ENCODE measurements at places on chromosomes 1 and 21.

DNA sequence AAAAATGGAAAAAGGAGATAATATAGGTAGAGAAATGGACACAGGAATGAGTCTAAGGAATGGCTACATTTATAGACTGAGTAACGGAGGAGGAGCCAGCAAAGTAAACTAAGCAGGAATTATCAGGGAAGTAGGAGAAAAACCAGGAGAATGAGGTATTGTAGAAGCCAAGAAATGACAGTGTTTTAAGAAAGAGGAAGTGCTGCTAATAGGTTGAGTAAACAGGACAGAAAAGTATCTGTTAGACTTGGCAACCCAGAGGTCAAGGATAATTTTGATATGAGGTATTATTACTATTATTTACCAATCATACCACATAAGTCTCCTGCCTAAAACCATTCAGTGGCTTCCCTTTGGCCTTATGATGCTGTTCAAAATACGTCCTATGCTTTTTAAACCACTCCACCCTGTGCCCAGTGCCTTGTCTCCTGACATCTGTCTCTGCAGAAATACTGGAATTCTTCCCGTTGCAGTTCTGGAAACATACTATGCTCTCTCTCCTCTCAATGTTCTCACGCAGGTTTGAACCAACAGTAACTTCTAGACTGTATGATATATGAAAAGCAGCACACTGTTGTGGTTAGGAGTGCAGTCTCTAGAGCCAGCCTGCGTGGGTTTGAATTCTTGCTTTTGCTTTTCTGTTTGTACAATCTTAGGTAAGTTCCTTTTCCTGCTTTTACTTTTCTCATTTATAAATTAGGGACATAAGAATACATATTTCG lies 24.6 kb upstream of the NEK7 start:
- DNase-seq: no peak

GRCh38 chr1:245306628-245307410 lies 152.0 kb downstream of the KIF26B start:
- no peak for DNase-seq

- no peak for DNase-seq
These were observed 5.2 kb downstream of the ZDHHC18 start for GRCh38 chr1:26831546-26832248.

GRCh38 chr1:84644472-84644871 lies 45.8 kb downstream of the SSX2IP start:
- DNase-seq: no peak

- no peak for DNase-seq
These were observed 36.5 kb upstream of the KIF21B start for GRCh38 chr1:201059871-201060555.

DNA sequence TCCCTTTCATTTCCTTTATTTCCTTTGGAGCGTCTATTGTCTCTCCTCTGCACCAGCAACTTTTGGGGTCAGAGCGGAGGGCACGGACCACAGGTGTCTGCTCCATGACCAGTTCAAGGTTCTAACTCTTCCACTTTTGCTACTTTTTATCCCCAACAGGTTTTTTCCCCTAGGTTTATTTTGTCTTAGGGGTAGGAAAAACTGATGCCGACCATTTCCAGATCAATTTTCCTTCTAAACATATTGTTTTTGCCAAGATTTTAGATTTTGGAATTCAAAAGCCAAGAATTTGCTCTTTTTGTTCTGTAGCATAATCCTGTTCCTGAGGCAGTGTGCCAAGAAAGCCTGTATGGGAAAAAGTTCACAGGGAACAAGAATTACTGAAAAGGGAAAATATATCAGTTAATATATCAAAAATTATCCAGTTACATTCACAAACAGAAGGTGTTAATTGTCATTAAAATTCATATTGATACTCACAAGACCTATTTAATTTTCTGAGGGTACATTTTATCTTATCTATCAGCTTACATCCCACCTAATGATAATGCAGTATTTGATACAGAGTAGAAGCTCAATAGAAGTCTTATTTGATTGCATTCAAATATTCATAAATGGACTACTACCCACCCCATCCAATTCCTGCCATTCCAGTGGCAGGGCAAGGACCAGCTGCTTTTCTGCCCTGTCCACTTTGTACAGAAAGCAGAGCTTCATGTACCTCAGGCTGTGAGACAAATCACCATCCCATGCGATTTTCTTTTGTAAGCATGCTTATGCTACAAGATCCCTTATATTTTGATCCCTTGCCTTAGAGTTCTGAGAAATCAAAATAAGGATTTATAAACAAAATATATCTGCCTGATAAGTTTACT lies 31.2 kb downstream of the TSEN15 start:
- DNase-seq: no peak

GRCh38 chr1:173139706-173140105 lies 67.4 kb downstream of the TNFSF4 start:
- DNase-seq: no peak

DNA sequence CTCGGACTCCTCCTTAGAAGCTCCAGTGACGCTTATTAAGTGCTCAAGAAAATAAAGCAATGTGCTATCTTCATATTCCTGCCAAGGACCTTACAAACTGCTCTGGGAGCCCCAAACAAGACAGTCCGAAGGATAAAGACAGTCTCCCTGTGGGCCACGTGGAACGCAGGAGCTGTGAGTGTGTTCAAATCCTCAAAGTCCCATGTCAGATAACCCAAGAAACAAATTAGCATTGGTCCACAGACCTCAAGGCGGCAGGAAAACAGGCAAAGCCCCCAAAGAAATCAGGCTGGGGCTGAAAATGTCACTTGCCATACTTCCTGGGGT lies 3.0 kb upstream of the NAV1 start:
- DNase-seq: no peak

- DNase-seq: no peak
These were observed 41.3 kb upstream of the GNG12 start for GRCh38 chr1:67874501-67875111.
